ENCODE measurements at places on chromosomes 1 and 21.

- DNase-seq = peak; percentile 93
Measured at GRCh38 chr21:29342363-29342957, 43.7 kb downstream of the BACH1 start.

DNA sequence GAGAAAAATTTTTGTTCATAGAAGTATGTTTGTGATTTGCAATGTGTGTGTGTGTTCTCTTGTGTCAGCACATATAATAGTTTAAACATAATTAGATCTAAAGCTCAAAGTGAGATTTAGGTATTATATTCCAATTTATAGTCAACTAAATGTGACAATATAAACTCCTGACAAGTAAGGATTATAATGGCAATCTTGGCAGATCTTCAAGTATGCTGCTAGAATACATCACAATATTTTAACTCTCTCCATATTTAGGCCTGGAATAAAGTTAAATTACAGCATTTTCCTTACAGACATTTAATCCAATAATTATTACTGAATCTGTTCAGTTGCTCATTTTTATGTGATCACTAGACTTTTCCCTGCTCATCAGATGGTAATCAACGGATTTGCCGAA is 65.8 kb downstream of the LYPLAL1 start:
- DNase-seq = no peak

GRCh38 chr1:3169665-3170356 is 100.8 kb downstream of the PRDM16 start:
- DNase-seq = no peak

DNA sequence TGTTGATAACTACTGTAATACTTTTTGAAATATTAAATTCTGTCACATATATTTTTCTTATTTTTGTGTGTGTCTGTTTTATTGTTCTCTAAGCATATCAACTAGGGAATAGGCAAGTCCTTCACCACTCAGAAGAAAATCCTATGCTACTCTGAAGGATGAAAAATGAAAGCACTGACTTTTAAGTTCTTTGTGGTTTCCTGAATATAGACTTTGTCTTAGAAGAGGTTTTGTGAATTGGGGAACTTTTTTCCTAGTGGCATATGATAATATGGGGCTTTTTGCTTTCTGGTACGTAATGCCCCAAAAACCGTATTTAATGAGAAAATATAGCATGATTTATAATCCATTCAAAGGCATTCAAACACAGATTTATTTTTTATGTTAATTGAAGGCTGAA is 136.0 kb downstream of the SNX7 start:
- DNase-seq = no peak

- peak; percentile 43 for DNase-seq
Measured at GRCh38 chr1:32892368-32893197, 6.3 kb downstream of the HPCA start.

- peak; percentile 89 for DNase-seq
Measured at GRCh38 chr1:67682659-67683197, 2.3 kb upstream of the GADD45A start.

- DNase-seq = no peak
Measured at GRCh38 chr21:44329971-44330681, 9.1 kb downstream of the CFAP410 start.

GRCh38 chr21:44445145-44445812 is 10.0 kb upstream of the LRRC3 start:
- DNase-seq = no peak

DNA sequence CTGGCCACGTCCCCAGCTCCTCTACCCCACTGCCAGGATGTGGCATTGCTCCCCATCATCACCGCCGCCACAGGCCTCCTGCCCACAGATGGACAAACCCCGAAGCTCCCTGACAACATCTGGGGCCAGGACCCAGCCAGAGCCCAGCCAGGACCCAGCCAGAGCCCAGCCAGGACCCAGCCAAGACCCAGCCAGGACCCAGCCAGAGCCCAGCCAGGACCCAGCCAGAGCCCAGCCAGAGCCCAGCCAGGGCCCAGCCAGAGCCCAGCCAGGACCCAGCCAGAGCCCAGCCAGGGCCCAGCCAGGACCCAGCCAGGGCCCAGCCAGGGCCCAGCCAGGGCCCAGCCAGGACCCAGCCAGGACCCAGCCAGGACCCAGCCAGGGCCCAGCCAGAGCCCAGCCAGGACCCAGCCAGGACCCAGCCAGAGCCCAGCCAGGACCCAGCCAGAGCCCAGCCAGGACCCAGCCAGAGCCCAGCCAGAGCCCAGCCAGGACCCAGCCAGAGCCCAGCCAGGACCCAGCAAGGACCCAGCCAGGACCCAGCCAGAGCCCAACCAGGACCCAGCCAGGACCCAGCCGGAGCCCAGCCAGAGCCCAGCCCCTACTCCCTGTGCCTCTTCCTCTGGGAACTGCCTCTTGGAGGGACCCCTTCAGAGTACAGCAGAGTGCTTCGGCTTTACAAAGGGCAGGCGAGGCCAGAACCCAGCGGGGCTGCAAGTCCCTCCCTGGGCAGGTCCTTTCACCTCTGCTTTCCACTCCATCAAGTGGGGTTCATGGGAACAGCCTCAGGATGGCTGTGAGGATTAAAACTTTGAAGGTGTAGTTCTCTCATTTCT is 43.7 kb downstream of the DISP3 start:
- DNase-seq = no peak
